Bronchial epithelial cell (primary cell): ENCODE measurements at places on chromosomes 6 and 20. TPM values are rescaled to one million over a fixed set of nuclear protein-coding genes. Genes with fewer than 3 reads are reported as not detected.

The C6orf132 gene
- total RNA-seq: 11.3 and 46.1 TPM in 2 replicates

The NKAIN2 gene
- total RNA-seq: under 0.01 TPM in 1 of 2 replicates, not detected in the other

GRCh38 chr6:82959385-82959941 is 106.2 kb downstream of the UBE3D start:
- DNase-seq: no peak

GRCh38 chr6:106732376-106732940 is 103.1 kb downstream of the QRSL1 start:
- no peak for DNase-seq

- no peak for DNase-seq
These were observed 70.8 kb downstream of the PYGB start for GRCh38 chr20:25318471-25319240.
